ENCODE measurements at places on chromosomes 3 and 15.

- no peak for DNase-seq
Measured at GRCh38 chr15:91224755-91225380, 124.8 kb downstream of the SV2B start.

- no peak for DNase-seq
Measured at GRCh38 chr3:6249679-6250078, 611.2 kb upstream of the GRM7 start.

DNA sequence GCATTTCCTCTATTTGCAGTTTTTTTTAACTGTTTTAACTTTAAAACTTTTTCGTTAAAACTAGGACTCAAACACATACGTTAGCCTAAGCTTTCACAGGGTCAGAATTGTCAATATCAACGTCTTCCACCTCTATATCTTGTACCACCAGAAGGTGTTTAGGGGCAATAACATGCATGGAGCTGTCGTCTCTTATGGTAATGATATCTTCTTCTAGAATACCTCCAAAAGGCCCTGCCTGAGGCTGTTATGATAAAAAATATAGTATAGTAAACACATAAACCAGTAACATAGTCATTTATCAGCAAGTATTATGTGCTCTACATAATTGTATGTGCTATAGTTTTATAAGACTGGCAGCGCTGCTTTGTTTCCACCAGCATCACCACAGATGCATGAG, 76.3 kb upstream of the MLF1 start:
- DNase-seq: no peak

DNA sequence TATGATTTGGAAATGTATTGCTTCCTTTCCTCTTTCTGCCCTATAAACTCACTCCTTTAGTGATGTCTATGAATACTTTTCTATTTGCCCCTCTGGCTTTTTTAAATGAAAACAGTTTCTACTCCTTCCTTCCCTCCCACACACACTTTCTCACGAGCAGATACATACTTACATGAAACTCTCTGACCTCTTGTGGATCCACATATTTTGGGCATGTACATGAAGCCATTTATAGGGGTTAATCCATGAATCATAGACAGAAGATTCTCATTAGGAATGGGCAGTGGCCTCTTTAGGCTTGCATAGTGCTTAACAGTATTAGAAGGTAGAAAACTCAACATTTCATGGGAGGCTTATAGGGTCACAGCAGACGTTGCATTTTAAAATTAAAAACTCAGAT, 24.8 kb downstream of the ANAPC13 start:
- DNase-seq: no peak

DNA sequence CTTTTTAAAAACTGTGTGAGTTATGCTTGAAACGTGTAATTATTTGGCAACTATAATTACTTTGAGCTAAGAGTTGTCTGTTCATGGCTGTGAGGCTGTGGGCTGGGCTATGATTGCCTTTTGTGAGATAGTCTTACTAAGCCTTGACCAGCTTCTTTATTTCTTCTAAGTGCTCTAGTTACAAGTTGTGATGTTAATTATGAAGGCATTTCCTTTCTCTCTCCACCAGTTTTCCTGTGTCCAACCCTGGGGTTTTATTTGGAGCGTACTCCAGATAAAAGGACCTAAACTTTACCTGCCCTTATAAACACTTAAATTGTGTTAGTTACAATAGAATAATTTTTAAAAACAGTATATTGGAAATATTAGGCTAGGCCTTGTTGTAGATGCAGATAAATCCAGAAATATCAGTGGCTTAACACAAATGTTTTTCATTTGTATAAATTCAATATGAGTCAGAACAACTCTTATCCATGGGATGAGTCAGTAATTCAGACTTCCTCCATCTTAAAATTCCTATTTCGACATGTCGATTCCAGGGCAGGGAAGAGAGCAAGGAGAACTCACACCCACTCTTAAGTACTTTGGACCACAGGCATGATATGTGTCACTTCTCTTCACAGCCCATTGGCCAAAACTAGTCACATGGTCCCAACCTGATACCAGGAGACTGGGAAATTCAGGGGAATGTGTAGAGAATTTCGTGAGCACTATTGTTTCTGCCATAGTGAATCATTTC, 17.0 kb downstream of the TMEM62 start:
- no peak for DNase-seq

- DNase-seq: no peak
Measured at GRCh38 chr3:127431066-127431465, 143.2 kb upstream of the PRR20G start.

DNA sequence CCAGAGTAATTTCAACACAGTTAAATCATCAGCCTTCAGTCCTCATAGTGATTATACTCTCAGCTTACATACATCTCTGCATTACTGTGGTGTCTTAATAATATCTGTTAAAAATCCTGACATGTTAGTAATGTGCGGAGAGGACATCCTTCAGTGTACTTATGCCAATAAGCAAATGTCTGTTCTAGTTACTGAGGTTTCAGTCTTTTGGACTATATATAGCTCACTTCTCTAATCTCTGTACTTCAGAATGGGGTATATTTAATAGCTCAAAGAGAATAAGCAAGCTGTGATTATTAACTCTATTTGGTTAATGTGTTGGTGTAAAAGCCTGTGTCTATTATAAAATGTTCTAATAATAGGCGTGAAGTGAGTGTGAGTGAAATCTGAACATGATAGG, 28.9 kb upstream of the OSTN start:
- no peak for DNase-seq

- DNase-seq: no peak
Measured at GRCh38 chr3:23094890-23095462, 108.2 kb upstream of the UBE2E2 start.

- DNase-seq: no peak
Measured at GRCh38 chr3:16390581-16390980, 122.9 kb downstream of the RFTN1 start.

DNA sequence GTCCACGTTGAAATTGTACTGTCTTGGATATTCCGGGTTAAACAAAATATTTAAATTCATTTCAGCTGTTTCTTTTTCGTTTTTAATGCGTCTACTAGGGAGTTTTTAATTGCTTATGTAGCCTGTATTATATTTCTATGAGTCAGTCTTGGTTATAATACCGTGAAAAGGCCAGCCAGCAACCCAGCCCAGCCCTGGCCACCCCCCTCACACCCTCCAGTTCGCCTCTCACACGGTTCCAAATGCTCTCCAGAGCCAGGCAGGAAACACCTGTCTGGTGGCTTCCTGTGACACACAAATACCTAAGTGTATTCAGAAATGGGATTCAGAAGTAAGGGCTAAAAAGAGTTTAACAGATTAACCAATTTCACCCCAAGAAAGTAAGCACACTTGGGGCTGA, 4.4 kb downstream of the SH3BP5 start:
- no peak for DNase-seq

DNA sequence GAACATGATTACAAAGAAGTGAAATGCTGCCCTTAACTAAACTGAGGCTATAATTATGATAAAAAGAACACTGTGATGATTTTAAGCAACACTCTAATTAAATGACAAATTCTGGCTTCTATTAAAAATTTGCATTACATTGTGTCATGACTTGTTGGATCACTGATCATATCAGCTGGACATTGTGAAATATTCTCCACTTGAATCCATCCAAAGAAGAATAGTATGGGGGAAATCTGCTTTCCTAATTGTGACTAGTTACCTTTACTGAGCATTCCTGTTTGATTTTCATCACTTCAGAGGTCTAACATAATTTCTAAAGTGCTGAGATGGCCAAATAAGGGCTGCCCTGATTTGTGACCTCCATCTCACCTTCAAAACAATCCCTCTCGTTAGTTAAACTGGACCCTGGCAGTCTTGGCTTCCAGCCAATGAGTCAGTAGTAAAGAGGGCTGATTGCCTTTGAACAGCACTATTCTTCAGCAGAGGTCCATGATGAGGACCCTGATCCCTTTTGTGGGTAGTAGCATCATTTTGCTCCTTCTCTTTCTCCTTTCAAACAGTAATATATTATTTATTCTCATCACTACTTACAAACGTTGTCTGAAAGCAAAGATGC, 53.5 kb upstream of the LEKR1 start:
- no peak for DNase-seq

- no peak for DNase-seq
Measured at GRCh38 chr3:16404349-16404895, 109.1 kb downstream of the RFTN1 start.

DNA sequence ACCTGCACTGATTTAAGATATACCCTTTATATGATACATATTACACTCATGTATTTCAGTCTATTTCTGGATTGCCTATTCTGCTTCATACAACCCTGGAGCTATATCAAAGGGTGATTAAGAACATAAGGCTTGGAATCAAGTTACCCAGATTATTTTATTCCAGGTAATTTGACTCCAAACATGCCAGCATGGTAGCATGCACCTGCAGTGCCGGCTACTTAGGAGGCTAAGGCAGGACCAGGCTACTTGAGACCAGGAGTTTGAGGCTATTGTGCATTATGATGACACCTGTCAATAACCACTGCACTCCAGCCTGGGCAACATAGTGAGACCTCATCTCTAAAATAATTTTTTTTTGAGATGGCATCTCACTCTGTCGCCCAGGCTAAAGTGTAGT, 50.4 kb upstream of the NEO1 start:
- DNase-seq: no peak

DNA sequence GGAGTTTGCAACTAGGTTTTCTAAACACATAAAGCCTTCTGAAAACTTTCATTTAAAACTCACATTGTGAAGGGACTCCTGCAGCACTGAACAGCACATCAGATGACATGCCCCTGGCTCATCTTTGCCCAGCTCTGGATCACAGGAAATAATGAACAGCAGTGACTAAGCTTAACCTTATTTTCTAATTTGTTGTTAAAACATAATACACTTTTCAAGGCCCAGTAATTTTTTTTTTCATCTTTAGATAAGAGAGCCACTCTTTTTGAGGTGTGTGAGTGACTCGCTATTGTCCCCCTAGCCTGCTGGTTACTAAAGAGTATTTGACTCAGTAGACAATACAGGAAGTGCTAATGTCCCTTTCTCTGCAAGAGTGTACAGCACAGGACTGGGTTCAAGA, 204.0 kb downstream of the OSBPL10 start:
- DNase-seq: no peak

DNA sequence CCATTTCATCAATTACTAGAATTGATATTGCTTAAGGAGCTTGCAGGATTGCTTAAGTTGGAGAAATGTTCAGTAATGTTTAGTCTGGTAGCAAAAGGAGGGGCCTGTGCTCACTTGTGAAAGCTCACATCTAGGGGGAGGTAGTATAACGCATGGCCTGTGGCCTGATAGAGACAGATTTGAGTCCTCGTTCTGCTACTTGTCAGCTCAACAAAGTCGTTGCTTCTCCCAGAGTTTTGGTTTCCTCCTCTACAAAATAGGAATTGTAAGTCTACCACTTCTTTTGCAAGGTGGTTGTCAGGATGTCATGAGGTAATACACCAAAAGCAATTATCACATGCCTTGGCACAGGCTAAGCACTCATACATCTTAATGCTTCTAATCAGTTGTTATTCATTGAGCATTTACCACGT, 1.3 kb downstream of the ST3GAL6 start:
- DNase-seq: no peak

GRCh38 chr3:63611382-63611781, 41.1 kb upstream of the SNTN start:
- DNase-seq: no peak

All from stimulated activated CD4-positive, alpha-beta T cell treated with anti-CD3 and anti-CD28 coated beads, Interleukin-15, amount 100 ng/mL, for 1 hour (primary cell).